Posterior vena cava (tissue), 2 donors: ENCODE measurements at places on chromosomes 12 and 14. TPM values are rescaled to one million over a fixed set of nuclear protein-coding genes. Genes with fewer than 3 reads are reported as not detected.
A peak's percentile ranks its signal among the peaks of the same experiment; 100 is the strongest.

DNA sequence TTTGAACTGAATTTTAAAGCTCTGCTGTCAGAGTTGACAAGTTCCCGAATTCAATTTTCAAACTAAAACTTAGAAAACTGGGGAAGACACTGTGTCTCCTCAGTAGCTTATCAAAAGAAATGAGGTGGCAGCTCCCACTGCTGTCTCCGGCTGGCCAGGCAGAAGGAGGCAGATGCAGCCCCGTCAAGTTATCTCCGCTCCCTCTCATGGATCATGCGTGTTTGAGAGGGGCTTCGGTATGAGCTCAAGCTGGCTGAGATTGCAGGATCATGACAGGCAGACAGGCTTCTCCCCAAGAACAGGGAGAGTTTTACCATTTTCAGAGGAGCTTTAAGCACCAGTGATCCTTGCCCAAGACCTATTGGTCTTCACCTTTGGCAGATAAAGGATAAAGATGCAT, 88.8 kb downstream of the NEDD1 start:
- DNase-seq, result no peak

GRCh38 chr12:113422886-113423669, 898 bp downstream of the SDSL start:
- DNase-seq, result no peak

DNA sequence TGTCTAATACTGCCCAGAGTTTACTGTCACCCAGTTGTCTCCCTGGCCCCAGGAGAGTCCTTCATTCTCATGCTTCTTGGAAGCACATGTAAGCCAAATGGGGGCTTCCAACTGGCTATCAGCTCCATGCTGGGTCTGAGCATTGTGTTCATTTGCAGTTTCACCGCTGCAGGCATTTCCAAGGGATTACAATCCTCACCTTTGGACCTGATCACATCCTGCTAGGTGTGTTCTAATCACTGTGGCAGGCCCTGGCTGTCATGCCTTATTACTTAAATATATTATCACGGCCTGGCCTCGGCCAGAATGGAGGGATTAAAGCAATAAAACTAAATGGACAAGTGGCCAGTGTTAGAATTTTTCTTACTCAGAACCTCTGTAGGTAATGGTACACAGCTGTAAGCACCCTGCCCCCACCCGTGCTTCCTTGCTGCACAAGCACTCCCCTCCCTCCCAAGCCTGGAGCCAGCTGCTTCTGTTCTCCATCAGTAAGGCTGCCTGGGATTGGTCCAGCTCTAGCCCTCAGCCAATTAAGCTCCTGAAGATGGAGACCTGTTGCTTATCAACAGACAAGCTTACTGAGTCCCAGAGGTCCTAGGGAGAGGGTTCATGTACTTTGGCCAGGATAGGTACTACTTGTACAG, 175.9 kb upstream of the RBM19 start:
- no peak for DNase-seq

DNA sequence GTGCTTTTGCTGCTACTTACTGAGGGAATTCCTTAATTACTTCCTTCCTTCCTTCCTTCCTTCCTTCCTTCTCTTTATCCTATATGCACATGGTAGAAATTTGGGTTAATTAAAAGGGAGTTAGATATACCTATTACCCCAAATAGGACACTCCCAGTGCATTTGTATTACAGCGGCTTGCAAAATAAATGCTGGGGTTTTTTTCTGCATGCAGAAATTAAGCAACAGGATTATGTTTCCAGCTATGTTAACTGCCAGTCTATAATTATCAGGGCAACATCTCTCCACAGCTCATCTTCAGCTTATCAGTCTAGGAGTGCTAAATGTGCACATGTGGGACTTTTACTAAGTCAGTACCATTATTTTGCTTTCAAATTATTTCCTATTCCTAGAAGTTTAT, 132.9 kb upstream of the SLC35F4 start:
- no peak for DNase-seq

DNA sequence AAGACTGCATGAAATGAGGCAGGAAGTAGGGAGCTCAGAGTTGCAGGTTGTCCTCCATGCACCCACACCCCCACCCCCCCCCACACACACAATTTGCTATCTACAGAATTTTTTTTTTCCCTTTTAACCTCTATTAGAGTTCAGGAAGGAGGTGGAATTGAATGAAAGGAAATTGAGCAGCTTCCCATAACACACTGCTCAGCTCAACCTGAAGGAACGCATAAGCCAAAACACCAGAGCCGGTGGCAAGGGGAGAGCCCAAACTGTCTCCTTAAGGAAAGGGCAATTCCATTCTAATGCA, 74.1 kb downstream of the NUAK1 start:
- no peak for DNase-seq

- DNase-seq, result peak; percentile 90
Measured at GRCh38 chr14:68979722-68980451, 785 bp upstream of the ACTN1 start.

DNA sequence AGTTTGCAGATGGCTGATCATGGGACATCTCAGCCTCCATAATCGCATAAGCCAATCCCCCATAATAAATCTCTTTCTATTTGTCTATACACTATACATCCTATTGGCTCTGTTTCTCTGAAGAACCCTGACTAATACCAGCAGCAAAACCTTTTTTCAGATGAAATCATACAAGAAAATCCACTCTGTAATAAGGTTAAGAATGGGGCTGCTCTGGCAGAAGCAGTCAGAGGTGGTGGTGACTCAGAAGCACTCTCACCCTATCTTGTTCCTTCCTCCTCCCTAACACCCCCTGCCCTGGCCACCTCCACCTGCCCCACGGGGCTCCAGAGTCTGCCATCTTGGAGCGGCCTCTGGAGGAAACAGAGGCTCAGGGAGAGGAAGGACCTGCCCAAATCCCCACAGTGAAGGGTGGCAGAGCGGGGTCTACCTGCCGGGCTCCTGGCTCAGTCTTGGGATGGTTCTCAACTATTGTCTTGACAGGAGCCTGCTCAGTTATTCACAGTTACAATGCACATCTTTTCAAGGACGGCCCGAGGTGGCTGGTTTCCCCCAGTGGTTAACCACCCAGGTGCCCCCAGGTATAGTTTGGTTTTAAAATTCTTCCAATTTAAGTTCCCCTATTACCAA, 109.3 kb upstream of the EVL start:
- no peak for DNase-seq

GRCh38 chr12:115451780-115452736, 768.1 kb upstream of the TBX3 start:
- DNase-seq, result no peak

DNA sequence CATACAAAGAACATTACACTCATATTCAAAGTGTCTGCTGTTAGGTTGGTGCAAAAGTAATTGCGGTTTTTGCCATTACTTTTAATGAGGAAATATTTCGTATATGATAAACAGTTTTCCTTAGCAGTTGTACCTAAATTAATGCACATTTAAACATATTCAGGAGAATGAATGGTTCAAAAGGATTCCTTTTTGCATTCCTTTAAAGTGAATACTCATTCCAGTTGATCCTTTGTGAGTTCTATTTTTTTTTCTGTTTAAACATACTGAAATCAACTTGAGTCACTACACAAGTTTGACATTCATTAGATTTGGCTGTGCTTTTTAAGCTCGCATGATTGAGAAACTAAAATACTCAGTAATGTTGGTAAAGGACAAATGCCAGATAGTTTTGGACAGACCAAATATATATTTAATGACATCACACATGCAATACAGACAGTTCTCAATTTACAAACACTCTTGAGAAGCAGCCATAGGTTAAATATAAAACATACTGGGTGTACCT, 13.8 kb upstream of the SLC38A2 start:
- no peak for DNase-seq

DNA sequence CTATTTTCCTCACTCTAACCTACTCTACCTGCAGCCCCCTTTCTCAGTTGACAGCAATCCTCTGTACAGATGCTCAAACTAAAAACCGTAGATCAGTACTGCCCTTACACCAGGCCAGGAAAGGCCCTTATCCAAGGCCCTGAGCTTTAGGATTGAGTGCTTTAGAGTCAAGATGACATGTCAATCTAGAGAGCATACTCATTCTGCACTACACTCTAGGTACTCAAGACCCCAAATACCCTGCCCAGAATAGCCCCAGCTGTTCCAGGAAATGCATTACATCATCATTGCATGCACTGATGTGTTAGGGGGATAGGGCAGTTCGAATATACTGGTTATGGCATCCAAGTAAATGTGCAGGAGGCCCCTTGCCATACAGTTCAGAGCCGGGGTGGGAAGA, 3.5 kb upstream of the PHLDA1 start:
- DNase-seq, result no peak

DNA sequence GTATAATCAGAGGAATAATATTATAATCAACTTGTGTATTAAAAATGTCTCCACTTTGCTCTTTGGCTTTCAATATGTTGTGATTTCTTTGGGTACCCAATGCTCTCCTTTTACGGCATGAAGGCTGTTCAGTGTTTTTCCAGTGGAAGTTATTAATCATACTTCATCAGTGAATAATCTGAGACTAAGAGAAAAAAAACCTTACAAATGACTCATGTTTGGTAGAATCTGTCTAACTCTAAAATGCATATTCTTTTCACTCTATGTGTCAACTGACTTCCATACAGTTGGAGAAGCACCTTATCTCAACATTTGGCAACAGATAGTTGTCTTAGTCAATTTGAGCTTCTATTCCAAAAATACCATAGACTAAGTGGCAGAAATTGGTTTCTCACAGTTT, 82.2 kb downstream of the PTPRO start:
- DNase-seq, result no peak

- no peak for DNase-seq
Measured at GRCh38 chr14:84453307-84453950, 1076.5 kb upstream of the FLRT2 start.

DNA sequence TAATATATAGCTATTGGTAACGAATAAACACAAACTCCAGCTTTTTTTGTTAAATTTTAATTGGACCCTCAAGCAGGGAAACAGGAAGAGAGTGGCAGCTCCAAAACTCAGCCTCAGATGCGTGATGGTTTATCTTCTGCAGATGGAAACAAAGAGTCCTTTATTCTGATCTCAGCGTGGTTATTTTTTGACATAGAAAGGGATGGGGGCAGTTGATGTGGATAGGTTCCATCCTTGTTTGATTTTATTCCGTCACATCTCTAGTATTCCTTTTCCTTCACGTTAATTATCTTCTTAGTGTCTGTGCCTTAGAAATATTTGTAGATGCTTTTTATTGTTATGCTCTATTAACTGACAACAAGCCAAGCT, 447.6 kb upstream of the SEL1L start:
- no peak for DNase-seq

DNA sequence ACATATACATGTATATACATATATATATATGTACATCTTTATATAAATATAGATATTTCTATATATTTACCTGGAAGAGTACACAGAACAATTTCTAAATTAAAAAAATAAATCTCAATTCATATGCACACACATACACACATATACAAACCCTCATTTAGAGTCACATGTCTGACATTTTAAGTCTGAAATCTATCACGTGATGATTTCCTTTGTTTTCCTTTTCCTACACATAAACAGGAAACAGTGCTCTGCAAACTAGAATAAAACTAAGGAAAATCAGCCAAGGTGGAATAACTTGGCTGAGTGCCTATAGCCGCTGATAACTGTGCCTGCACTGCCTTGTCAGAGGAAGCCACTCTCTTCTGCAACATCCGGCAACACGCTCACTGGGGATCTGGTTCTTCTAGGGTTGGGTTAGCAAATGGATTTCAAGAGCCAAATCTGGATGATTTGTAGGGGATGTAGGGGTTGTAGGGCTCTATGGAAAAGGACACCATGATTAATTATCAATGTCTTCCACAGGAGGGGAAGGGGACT, 480.7 kb downstream of the TMEM132D start:
- no peak for DNase-seq

- DNase-seq, result no peak
Measured at GRCh38 chr12:85803923-85804322, 32.3 kb downstream of the RASSF9 start.

- DNase-seq, result no peak
Measured at GRCh38 chr12:94372461-94372860, 87.2 kb downstream of the CEP83 start.

DNA sequence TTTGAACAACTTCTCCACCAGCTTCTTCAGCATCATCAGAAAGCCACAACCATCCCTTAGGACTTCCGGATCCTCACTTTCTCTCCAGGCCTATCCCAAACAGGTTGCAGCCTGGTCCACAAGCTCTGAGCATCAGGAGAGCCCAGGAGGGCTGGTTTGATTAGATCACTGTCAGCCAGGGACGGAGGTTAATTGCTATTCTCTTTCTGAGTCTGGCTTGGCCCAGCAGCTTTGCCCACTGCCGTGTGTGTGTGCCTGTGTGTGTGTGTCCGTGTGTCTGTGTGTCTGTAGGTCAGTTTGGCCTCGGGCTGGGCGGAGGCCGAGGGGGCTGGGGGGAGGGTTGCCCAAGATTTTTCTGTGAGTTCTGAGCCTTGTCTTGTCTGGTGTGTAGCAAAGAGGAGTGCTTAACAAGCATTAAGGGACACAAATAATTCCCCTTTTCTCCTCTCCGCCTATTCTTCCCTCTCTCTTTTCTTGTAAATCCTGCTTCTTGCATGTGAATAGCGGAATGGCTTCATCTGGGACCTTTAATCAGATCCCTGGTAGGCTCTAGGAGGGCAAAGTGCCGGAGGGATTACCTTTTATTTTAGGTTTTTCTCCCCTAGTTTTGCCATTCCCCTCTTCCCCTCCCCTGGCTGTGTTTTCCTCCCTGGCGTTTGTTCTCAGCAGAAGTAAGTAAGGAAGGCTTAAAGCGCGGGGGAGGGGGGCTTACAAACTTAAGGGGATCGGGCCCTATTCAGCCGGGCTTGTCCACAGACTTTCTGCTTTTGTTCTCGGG, 138.2 kb upstream of the LHX5 start:
- no peak for DNase-seq

DNA sequence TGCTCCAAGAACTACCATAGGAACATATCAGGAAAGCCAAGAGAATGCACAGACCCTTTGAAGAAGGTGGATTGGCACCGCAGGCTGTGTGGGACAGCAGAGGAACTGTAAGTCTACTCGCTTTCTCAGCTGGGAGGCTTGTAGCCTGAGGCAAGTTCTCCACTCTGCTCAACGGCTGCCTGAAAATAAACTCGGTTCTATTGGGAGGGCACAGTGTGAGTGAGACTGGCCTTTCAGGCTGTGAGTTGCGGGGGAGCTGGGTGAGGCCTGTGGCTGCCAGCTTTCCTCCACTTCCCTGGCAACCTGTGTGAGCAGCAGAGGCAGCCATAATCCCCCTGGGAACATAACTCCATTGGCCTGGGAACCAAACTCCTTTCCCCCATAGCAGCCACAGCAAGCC, 132.1 kb downstream of the ANKS1B start:
- DNase-seq, result no peak

- DNase-seq, result no peak
Measured at GRCh38 chr12:112307317-112308011, 74.8 kb downstream of the HECTD4 start.

- DNase-seq, result no peak
Measured at GRCh38 chr14:76194327-76194726, 42.6 kb downstream of the GPATCH2L start.

DNA sequence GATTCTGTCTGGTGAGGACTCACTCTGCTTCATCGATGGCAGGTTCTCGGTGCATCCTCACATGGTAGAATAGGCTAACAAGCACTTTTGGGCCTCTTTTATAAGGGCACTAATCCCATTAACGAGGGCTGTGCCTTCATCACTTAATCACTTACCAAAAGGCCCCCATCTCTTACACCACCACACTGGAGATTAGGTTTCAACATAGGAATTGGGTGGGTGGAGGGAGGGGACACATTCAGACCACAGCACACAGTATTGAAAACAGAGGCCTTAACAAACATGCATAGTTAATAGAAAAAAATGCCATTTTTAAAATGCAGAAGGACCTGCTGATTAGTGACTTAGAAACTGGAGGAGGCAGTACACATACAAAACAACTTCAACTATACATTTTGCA, 61.6 kb downstream of the SPPL3 start:
- DNase-seq, result no peak

The PTPN11 gene
- total RNA-seq, result 204 TPM

The FBXW8 gene
- 14.7 TPM for total RNA-seq

The CIROP gene
- total RNA-seq, result not detected
